ENCODE measurements at places on chromosomes 16 and 17. TPM values are rescaled to one million over a fixed set of nuclear protein-coding genes. Genes with fewer than 3 reads are reported as not detected.

Gene RHBDF1
- not detected for total RNA-seq

Gene NT5C3B
- total RNA-seq: 22.3 TPM

- no peaks in the 10 kb centered on the region for H3K36me3 ChIP-seq
- no peak overlapping the region for H3K27ac ChIP-seq
- H3K4me3 ChIP-seq: no peak overlapping the region
- H3K4me1 ChIP-seq: no peaks in the 10 kb centered on the region
Measured at GRCh38 chr17:64385187-64386083, 5.2 kb downstream of the PECAM1 start.

Gene SLC16A11
- total RNA-seq: 0.89 TPM

Gene SMTNL2
- not detected for total RNA-seq

GRCh38 chr16:73052576-73052975, 4.6 kb upstream of the ZFHX3 start:
- H3K27ac ChIP-seq: no peak overlapping the region
- no peaks in the 10 kb centered on the region for H3K36me3 ChIP-seq
- H3K27me3 ChIP-seq: peaks cover 10% of the 10 kb centered on the region
- no peak overlapping the region for H3K4me3 ChIP-seq

DNA sequence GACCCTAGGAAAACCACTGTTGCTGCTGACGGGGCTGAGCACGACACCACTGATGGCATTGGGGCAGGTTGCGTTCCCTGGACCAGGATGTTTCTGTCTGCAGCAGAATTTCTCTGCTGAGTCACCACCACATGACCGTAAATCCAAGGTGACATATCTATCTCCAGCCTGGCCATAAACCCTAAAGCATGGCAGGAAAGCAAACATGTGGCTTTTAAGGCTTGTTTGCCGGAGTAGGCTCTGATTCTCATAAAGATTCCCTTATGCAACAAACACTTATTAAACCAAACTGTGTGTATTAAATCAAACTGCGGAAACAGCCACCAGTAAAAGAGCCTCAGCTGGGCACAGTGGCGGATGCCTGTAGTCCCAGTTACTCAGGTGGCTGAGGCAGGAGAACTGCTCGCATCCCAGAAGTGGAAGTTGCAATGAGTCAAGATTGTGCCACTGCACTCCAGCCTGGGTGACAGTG, 17.3 kb downstream of the MPHOSPH6 start:
- DNase-seq: no peak
- no peaks in the 10 kb centered on the region for H3K4me1 ChIP-seq
- H3K36me3 ChIP-seq: no peaks in the 10 kb centered on the region

- H3K27ac ChIP-seq: no peak overlapping the region
- DNase-seq: no peak
- no peaks in the 10 kb centered on the region for H3K27me3 ChIP-seq
- H3K4me3 ChIP-seq: no peak overlapping the region
- H3K4me1 ChIP-seq: no peaks in the 10 kb centered on the region
Measured at GRCh38 chr16:29126057-29126494, 141.2 kb downstream of the LAT start.

DNA sequence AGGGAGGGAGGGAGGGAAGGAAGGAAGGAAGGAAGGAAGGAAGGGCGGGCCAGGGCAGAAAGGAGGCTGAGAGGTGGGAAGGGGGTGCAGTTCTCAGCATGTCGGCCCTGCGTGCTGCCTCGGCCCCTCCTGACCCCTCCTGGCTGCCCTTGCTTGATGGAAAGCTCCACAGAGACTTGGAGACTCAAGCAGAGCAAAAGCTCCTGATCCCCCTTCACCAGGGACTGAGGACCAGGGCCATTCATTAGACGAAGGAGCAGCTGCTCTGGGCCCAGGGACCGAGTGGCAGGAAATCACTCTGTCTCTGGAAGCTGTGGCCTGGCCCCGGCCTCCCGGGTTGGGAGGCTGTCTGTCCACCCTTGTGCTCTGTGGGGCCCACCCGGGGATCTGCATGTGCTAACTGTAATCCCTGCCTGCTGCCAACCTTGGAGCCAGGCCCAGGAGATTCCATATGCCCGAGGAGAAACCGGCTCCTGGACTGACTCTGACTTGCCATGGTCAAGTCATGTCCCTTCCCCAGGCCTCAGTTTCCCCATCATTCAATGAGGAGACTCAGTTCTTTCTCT, 27.4 kb upstream of the C1QL1 start:
- H3K4me1 ChIP-seq: no peaks in the 10 kb centered on the region
- H3K27me3 ChIP-seq: no peaks in the 10 kb centered on the region
- DNase-seq: no peak
- no peaks in the 10 kb centered on the region for H3K36me3 ChIP-seq

DNA sequence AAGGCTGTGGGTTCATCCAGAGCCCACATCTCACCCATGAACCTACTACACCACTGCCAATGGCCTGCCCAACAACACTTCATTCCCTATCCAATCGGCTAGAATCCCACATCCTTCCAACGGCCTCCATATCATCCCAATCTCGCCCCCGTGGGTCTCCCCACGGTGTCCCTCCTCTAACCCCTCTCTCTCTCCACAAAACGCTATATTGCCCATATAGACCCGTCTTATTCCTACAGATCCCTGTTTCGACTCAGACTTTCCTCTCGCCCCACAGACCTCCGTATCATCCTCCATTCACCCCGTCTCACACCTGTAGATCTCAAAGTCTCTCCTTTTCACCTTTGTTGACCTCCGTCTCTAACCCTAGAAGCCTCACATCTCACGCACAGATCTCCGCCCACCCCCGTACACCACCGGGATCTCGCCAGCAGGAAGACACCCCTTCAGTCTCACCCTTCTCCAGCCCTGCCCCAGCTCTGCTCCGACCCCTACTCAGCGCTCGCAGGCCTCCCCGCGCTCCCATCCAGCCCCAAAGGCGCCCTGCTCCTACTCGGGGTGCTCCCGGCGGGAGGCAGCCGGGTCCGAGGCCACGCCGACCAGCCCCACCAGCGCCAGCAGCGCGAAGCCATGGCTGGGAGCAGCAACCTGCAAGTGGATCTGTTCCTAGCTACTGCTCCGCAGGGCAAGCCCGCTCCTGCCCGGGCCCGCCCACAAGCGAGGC, at the start of gene FDXR:
Gene FDXR, minus strand, starts transcription at position 682 of the 724 bp plus-strand sequence. Its CDS starts 50 bp downstream, at position 632.
- peaks cover 22% of the 10 kb centered on the region for H3K4me1 ChIP-seq
- peak within 1 kb of the TSS; percentile 90 for H3K27ac ChIP-seq
- DNase-seq: no peak
- H3K4me3 ChIP-seq: peak within 1 kb of the TSS; percentile 79

DNA sequence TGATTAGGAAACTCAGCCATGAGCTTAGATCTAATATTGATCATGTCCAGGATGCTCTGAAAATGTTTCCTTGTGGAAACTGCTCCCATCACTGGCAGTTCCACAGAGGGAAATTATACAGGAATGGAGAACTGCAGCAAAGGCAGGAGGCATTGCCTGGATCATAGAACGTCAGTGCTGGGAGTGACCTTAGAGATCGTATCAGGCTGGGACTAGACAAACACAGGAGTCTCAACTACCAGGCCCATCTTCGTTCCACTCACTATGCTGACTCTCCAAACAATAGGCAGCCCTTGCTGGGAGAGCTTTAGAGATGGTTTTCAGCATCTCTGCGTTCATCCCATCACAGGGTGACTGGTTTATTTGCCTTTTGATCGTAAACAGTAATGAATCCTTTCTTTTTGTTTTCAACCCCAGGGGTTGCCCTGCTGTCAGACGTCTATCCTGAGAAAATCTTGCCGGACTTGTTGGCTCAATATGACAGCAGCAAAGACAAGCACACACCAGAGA, 130.3 kb downstream of the TANGO6 start:
- H3K36me3 ChIP-seq: peaks cover 11% of the 10 kb centered on the region
- DNase-seq: no peak
- no peak overlapping the region for H3K4me3 ChIP-seq
- H3K27ac ChIP-seq: no peak overlapping the region
- no peaks in the 10 kb centered on the region for H3K4me1 ChIP-seq

Gene CIAPIN1
- 28.5 TPM for total RNA-seq

DNA sequence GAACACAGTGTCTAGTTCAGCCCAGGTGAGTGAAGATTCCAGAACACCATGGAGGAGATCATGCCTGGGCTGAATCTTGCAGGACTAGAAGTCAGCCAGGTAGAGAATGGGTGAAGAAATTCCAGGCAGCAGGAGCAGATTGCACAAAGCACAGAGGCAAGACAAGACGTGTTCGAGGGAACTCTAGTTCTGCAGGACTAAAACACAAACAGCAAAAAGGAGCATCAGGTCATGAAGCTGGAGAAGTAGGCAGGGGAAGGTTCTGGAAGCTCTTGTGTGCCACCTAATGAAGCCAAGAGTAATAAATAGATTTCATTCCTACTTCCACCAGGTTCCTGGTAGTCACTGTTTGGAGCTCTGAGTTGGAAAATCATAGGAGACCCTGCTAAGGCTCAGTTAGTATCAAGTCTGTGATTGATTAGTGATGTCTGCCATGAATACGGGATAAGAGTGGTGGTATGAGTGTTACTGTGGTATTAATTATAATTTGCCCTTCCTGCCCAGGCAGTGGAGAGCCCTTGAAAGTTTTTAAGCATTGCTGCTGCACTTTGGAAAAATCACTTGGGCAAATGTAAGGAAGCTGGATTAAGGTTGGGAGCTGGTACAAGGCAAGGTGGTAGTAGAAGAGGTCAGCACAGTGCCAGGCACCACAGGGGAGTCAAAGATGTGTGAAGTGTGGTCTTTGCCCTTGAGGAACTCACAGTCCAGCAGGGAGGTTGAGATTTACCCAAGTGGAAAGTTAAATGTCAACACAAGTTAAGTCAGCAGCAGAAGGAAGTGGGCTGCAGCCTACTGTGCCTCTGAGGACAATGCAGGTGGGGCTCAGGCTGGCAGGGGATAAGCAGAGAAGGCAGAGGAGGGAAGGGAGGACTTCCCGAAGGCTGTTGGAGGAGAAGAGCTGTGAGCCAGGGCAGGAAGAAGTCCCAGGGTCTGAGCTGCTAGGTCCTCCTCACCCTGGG, 13.5 kb upstream of the FOXN1 start:
- no peak overlapping the region for H3K27ac ChIP-seq
- H3K36me3 ChIP-seq: no peaks in the 10 kb centered on the region
- H3K4me3 ChIP-seq: no peak overlapping the region
- no peaks in the 10 kb centered on the region for H3K4me1 ChIP-seq
- no peaks in the 10 kb centered on the region for H3K27me3 ChIP-seq

Gene ZNF23
- total RNA-seq: 16.2 TPM

DNA sequence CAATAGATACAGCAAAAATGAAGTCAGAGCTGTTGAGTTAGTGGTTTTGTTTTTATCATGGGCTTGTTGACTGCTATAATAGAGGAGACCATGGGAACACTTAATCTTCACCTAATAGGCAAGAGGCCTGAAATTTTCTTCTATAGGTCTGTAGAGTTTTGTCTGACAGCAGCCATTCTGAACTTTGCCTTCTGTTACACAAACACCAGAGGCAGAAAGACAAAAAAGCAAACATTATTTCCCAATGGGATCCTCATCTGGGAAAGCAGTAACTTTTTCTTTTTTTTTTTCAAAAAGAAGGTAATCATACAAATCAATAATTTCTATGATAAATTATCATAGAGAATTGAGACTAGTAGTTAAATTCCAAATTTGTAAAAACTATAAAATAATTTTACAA, 494.1 kb downstream of the TOX3 start:
- H3K36me3 ChIP-seq: no peaks in the 10 kb centered on the region
- no peaks in the 10 kb centered on the region for H3K27me3 ChIP-seq
- no peak for DNase-seq
- H3K27ac ChIP-seq: no peak overlapping the region
- no peak overlapping the region for H3K4me3 ChIP-seq

- H3K36me3 ChIP-seq: no peaks in the 10 kb centered on the region
- H3K27ac ChIP-seq: no peak overlapping the region
- no peak for DNase-seq
- no peaks in the 10 kb centered on the region for H3K27me3 ChIP-seq
- H3K4me3 ChIP-seq: no peak overlapping the region
Measured at GRCh38 chr17:10920558-10921108, 82.7 kb upstream of the PIRT start.

Gene FOXC2
- total RNA-seq: not detected

DNA sequence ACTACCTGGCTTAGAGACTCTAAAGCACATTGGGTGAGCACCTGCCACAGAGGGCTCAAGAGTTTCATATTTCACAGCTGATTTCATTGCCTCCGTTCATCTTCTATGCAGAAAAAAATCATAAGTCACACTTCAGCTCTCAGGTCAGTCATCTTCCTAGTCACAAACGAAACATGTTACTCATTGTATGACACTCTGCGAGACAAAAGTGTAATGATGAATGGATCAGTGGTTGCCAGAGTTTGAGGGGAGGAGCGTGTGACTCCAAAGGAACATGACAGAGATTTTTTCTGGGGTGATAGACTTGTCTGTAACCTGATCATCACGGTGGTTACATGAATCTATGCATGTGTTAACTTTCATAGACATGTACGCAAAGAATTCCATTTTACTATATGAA, 195.2 kb upstream of the CNTNAP4 start:
- H3K4me1 ChIP-seq: no peaks in the 10 kb centered on the region
- no peaks in the 10 kb centered on the region for H3K36me3 ChIP-seq
- H3K27ac ChIP-seq: no peak overlapping the region
- H3K4me3 ChIP-seq: no peak overlapping the region
- no peak for DNase-seq

DNA sequence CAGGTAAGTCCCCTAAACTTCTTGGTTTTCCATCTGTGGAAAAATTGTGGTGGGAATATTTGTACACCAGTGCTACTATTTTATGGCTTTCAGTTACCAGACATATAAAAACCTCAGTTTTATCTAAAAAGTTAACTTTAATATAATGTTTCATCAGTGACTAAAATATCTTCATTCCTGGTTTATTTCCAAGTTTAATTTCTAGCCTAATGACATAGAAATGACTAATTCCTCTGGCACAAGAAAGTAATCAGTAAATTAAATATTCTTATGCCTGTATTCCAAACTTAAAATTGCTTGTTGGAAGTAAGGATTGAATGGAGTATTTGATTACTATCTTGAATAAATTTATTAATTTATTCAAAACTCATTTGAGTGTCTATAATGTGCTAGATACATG, 757.0 kb downstream of the CDH11 start:
- no peak for DNase-seq
- no peak overlapping the region for H3K4me3 ChIP-seq
- H3K27me3 ChIP-seq: no peaks in the 10 kb centered on the region
- H3K27ac ChIP-seq: no peak overlapping the region
- H3K4me1 ChIP-seq: no peaks in the 10 kb centered on the region

DNA sequence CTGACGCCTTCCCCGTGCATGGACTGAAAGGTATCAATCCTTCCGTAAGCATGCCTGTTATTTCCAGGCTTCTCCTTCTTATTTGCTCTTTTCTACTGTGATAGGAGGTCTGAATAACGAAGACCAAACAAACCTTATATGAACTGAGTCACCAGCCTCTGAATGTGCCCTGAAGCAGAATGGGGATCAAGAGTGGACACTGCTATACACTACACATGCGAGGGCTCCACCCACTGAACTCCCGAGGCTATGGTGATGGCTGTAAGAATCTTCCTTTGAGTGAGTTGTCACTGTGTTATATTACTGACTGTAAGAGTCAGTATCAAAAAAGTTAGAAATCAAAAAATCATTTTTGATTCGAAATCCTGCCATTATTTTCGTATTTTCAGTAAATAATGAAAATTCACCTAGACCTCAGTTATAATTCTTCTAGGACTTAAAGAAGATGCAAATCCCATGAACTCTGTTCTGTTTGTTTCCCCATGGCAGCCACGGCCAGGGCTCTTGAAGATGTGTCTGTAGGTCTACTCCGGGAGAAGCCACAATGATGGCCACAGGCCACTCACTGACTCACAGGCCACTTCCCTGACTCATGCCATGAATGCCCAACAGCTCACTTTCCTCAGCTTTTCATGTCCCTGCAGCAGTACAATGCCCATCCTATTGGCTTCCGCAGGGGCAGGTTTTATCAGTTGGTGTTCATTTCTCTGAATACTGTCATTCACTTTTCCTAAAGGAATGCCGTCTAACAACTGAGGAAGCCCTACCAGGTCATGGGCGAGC, 54.7 kb downstream of the ZZEF1 start:
- peaks cover 72% of the 10 kb centered on the region for H3K36me3 ChIP-seq
- no peaks in the 10 kb centered on the region for H3K4me1 ChIP-seq
- no peak overlapping the region for H3K4me3 ChIP-seq
- H3K27me3 ChIP-seq: no peaks in the 10 kb centered on the region
- DNase-seq: no peak

Gene KRTAP1-5
- total RNA-seq: not detected

All from CD4-positive, alpha-beta memory T cell (primary cell).